KBM-7 (cell line): ENCODE measurements at places on chromosomes 7 and 10.

GRCh38 chr10:35765066-35765527 is 123.0 kb upstream of the FZD8 start:
- DNase-seq, result no peak

DNA sequence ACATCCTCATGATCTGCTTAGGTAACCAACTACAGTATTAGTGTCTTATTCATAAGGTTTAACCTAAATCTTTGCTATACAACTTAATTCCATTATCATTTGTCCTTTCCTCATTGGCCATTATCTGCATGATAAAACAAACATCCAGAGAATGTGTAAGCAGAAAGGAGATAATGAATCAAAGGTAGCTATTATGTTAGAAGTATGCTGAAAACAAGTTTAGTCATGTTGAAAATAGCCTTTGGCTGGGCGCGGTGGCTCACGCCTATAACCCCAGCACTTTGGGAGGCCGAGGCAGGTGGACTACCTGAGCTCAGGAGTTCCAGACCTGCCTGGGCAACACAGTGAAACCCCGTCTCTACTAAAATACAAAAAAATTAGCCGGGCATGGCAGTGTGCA is 78.2 kb downstream of the NT5C2 start:
- DNase-seq, result no peak

GRCh38 chr7:47180516-47180826 is 401.4 kb downstream of the TNS3 start:
- DNase-seq, result no peak

- no peak for DNase-seq
Observed at GRCh38 chr10:36872702-36873393, 252.6 kb upstream of the ANKRD30A start.

- DNase-seq, result no peak
Observed at GRCh38 chr10:108990441-108990840, 932.9 kb downstream of the XPNPEP1 start.

DNA sequence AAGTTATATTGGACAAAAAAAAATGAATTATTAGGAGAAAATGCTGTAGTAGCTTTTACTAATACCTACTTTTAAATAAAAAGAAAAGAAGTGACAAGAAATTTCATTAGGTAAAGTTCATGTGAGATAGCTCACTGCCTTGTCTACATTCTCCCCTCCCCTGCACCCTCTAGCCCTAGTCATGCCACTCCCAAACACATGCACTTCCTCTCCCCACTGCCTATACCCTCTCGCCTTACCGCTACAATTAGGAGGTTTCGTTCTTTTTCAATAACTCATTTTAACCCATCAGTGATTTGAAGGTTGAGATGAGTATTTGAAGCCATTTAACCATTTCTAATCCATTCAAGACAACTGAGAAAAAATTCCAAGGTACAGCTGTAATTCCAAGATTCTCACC is 75.3 kb downstream of the HIBADH start:
- no peak for DNase-seq

GRCh38 chr7:80146545-80147182 is 12.0 kb downstream of the GNAI1 start:
- DNase-seq, result no peak
